T-helper 1 cell treated with Interleukin-12 subunit alpha and Interleukin-12 subunit beta and Interleukin-4 antibody, amounts not matched to agents 30 ng/mL and 1 ng/mL, for 36 hours (primary cell): ENCODE measurements at places on chromosomes 5 and 9. TPM values are rescaled to one million over a fixed set of nuclear protein-coding genes. Genes with fewer than 3 reads are reported as not detected.

The CER1 gene
- total RNA-seq, result not detected in 2 replicates

The OR13J1 gene
- total RNA-seq, result not detected in 2 replicates

The NUTM2F gene
- total RNA-seq, result not detected in 2 replicates

The SLC34A3 gene
- total RNA-seq, result not detected in 2 replicates

The PCDHA11 gene
- not detected in 2 replicates for total RNA-seq

The PPP1R26 gene
- total RNA-seq, result 0.07 and 0.49 TPM in 2 replicates

The RANBP17 gene
- total RNA-seq, result not detected in 2 replicates

The ADAM19 gene
- total RNA-seq, result 655 and 667 TPM in 2 replicates
